Stimulated activated CD8-positive, alpha-beta memory T cell treated with anti-CD3 and anti-CD28 coated beads, Interleukin-2, amount 100 ng/mL, for 48 hours (primary cell): ENCODE measurements at places on chromosomes 11 and 22.
A peak's percentile ranks its signal among the peaks of the same experiment; 100 is the strongest.

DNA sequence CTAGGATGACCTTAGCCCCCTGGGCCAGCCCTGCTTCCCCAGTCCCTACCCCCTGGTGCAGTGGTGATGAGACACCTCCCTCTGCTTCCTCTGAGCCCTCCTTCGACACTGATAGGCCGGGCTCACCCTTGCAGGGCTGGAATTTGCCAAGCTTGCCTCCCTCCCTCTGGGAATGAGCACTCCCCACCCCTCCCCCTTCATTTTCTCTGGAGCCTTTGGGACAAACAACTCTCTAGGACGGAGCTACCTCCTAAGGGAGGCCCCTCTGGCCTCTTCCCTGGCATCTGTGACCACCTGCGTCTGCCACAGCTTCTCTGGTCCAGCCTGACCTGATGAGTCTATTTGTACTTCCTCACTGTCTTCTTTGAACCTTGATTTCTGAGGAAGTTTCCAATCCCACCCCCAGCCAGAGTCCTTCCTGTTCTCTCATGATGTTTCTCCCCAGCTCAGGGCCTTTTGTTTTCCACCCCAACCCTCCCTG, 53.3 kb upstream of the ADA2 start:
- DNase-seq = no peak

DNA sequence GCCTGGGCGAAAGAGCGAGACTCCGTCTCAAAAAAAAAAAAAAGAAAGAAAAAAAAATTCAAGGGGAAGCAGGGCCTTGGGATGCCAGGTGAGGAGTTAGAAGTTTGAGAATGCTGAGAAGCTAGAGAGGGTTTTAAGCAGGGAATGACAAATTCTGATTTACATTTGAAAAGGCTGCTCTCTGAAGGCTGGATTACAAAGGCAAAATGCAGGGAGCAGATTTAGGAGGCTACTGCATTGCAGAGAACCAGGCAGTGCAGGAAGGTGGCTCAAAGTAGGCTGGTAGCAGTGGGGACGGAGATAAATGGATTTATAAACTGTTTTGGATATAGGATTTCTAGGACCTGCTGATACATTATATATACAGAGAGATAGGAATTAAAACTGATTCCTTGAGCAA, 66.6 kb downstream of the KCNC1 start:
- no peak for DNase-seq

GRCh38 chr11:103659206-103659618, 377.2 kb upstream of the DDI1 start:
- DNase-seq = no peak

DNA sequence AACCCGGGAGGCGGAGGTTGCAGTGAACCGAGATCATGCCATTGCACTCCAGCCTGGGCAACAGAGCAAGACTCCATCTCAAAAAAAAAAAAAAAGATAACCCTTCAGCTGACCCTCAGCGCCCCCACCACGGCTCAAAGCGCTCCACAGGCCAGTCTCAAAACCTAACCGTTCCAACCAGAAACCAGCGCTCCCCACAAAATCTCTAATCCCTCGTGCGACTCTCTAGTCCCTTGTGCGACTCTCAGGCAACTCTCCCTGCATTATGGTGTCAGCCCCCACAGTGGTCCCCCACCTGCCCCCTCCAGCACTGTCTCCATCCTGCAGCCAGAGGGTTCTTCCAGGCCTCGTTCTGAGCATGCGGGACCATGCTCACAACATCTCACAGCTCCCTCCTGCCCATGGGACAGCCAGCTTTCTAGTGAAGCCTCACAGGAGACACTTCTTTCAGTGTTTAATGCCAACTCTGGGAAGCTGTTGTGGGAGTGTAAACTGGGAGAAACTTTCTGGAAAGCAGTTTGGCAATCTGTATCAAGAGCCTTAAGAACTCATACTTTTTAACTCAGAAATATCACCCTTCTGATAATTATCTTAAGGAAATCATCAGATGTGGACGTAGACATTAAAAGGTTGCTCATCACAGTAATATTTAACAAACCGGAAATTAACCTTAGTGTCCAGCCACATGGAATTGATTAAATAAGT, 4.2 kb upstream of the RASGRP2 start:
- DNase-seq = no peak

GRCh38 chr22:46453006-46453828, 84.2 kb downstream of the CELSR1 start:
- no peak for DNase-seq

DNA sequence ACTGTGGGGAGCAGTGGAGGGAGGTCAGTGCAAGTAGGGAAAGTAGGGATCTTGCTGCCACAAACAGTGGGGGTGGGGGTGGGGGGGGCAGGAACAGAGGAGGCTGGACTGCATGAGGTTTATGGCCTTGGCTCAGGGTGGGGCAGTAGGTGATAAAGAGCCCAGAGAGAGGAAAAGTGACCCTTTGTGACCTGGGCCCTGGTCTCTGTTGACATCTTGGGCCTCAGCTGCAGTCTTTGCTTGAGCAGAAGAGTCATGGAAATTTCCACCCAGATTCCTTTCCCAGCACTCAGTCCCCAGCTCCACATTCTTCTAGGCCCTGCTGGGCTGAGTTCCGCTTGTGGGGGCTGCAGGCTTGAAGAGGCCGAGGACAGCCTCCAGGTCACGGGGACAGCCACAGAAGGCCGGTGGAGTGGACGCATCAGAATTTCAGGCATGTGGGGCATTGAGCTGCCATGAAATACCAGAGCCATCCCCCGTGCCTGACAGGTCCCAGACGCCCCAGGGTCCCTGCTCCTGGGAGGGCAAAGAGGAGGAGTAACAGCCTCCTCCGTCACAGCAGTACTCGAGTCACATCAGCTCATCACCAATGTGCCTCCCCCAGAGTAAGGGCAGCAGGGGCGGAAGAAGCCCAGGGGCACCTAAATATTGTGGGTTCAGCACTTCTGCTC, 9.7 kb upstream of the MALAT1 start:
- DNase-seq = no peak

GRCh38 chr11:43944761-43945311, 2.4 kb downstream of the C11orf96 start:
- peak; percentile 75 for DNase-seq

GRCh38 chr11:98090861-98091505, 929.8 kb upstream of the CNTN5 start:
- DNase-seq = no peak

- DNase-seq = no peak
These were observed 41.4 kb downstream of the PPFIBP2 start for GRCh38 chr11:7555052-7555699.

DNA sequence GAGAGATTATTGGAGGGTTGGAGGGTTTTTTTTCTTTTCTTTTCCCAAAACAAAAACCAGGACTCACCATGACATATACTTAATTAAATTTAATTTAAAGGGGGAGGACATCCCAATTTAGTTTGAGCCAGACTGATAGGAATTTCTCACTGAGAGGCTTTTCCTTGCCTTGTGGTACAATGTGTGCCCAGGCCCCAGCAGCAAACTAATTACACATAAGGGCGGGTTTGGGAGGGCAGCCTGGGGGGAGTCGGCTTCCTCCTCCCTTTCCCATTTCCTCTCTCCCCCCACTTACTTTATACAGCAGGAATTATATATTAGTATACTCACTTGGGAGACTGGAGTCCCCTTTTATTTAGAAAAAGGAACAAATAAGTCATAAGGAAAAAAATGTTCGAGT, 2.9 kb downstream of the TEAD1 start:
- DNase-seq = no peak

GRCh38 chr11:64178951-64179639, 6.9 kb upstream of the STIP1 start:
- DNase-seq = no peak

DNA sequence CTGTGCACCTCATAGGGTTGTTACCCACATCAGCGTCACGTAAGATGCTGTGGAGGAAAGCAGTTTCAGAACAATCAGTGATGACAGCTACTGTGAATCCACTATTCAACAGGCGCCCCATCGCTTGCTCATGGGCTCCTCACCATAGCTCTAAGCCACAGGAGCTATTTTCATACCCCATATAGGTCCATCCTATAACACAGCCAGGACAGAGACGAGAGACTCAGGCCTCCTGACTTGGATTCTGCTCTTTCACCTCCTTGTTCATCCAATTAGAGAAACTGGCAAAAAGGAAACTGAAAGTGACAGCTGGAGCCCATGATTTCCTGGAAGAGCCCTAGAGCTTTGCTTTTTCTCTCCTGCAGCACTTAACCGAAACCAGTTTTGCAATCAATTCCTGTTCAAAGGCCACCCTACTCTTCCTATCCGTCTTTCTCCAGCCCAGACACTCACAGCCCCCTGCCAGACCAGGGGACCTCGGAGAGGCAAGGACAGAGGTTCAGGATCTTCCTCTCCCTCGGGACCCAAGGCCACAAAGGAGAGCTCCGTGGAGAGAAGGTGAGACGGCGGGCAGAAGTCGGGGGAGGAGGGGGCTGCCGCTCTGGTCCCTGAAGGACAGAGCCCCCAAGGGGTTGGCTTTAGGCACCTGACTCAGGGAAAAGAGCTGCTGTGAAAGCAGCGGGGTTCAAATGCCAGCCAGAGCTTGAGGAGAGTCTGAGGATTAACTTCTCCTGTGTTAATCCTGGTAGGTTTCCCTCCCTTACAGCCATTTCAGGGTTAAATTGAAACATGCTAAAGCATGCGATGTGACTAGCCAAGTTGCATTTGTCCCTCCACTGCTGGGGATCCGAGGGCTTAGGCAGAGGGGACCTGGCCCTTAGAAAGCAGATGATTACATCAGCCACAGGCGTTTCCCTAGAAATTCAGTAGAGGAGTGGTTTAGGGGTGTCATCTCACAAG, at the start of gene APOL6:
TSS of gene APOL6 (plus strand) at position 381 of the 960 bp plus-strand sequence. CDS start 7,980 bp downstream, outside the sequence.
- no peak for DNase-seq

DNA sequence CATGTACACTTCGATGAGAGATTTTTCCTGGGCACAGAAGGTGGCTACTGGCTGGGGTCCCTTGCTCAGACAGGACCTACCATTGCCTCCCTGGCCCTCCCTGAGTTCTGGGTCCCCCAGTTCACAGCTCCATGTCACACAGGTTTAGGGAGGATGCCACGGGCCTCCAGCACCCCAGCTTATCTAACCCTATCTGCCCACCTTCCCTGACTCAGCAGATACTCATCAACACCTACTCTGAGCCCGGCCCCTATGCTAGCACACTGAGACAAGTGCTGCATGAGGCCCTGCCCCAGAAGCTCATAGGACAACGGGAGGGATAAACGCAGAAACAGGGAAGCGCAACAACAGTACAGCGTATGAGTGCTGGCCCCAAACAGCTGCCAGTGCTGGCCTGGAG, 9.6 kb downstream of the NAGA start:
- DNase-seq = no peak

DNA sequence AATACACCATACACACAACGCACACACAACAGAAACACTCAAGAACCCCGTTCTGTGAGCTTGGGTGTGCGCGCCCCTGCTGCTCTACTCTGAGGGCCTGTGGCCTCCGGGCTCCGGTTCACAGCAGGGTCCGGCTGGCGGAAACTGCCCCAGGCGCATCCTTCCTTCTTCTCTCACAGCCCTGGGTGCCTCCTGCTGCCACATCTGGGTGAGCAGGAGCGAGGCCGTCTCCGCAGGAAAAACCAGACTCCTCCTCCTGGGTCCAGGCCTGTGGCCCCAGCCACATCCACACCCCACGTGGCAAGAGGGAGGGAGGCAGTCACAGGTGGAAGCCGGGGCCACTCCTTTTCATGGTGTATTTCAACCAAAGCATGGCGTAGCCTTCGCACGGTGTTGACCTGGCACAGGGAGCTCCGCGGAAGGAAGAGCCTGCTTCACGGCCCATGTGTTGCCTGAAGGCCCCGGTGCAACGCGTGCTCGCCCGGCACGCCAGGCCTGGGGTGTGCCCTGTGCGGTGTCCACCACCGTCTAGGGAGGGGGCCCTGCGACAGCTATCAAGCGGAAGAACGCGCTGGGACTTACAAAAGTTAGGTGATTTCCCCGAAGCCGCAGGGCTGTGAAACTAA, 1502.7 kb downstream of the TBC1D22A start:
- no peak for DNase-seq

DNA sequence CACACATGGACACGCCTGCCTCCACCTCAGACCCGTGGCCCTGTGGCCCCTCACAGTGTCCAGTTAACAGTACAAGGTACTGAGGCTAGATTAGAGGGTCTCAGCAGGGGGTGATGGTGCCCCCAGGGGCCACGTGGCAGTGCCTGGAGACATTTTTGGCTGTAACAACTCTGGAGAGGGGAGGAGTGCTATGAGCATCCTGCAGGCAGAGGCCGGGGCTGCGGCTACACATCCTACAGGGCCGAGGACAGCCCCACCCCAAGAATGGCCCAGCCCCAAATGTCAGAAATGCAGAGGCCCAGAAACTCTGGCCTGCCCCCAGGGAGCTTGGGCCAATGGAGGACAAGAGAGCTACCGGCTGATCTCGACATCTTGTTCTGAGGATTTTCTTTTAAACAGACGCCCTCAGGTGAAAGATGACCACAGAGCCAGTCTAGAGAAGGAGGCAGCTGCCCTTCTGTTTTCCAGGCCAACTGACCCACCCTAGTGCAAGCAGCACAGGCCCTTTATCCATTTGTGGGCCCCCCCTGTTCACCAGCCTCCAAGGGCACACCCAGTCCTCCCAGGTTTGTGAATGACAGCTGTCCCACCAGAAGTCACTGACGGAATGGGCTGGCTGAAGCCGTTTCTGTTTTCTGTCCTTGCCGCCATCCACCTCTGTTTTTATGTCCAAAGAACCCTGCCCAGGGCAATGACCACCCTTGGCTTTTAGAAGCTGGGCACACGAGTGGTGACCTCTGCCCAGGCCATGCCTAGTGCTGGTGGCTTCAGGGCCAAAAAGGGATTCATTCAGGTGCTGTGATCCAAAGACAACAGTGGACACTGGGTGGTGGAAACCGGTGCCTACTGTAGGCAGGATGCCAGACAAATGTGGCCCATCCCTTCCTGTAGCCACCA, 85.2 kb upstream of the LINC01488 start:
- DNase-seq = no peak

DNA sequence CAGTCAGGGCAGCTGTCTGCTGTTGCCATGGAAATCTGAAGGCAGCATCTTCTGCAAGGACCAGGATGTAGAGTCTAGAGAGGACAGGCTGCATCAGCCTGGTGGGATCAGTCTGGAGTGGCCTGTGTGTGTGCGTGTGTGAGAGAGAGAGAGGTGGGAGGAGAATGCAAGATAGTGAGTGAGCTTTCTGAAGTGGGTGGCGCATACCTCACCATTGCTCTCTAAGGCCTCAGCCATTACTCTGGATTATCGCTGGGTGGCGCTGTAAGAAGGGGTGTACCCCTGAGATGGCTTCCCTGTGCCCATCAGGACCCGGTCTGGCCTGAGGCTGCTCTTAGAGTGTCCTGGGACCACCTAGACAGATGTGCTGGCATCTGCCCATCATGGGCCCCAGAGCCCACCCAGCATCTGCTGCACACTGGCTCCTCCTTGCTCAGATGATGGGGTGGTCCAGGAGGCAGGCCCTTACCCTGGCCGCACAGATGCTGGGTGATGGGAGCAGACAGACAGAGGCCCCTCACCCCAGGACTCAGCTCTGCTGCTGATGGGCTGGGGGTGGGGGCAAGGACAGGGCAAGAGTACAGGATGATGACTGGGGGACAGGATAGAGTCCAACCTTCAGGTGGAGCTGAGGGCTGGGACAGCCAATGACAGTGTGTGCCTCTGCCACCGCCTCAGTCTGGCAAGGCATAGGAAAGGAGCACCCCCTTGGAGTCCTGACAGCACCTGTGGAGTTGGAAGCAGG, 25.7 kb upstream of the TUB start:
- DNase-seq = no peak

- no peak for DNase-seq
These were observed 82.4 kb upstream of the VPREB1 start for GRCh38 chr22:22161924-22162851.
